Fibroblast of gingiva (primary cell): ENCODE measurements at places on chromosomes 3 and 15.

GRCh38 chr3:196793246-196793645, 53.6 kb downstream of the PAK2 start:
- peak; percentile 23 for DNase-seq

GRCh38 chr3:60177726-60178125, 1073.5 kb downstream of the FHIT start:
- no peak for DNase-seq

DNA sequence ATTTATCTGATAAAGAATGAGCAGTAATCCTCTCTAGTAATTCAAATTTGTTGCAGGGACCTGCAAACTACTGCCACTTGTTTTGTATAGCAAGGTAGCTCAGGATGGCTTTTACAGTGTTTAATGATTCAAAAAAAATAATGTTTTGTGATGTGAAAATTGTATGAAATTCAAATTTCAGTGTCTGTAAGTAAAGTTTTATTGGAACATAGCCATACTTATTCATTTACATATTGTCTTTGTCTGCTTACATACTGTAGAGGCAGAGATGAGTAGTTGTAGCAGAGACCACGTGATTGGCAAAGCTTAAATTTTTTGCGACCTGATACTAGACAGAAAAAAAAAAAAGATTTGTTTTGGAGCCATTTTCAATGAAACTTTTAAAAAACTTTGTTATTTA, 6.5 kb upstream of the UTS2B start:
- no peak for DNase-seq

- peak; percentile 64 for DNase-seq
These were observed 39.6 kb upstream of the FAM98B start for GRCh38 chr15:38414357-38414756.
